ENCODE measurements at places on chromosomes 13 and 19.

DNA sequence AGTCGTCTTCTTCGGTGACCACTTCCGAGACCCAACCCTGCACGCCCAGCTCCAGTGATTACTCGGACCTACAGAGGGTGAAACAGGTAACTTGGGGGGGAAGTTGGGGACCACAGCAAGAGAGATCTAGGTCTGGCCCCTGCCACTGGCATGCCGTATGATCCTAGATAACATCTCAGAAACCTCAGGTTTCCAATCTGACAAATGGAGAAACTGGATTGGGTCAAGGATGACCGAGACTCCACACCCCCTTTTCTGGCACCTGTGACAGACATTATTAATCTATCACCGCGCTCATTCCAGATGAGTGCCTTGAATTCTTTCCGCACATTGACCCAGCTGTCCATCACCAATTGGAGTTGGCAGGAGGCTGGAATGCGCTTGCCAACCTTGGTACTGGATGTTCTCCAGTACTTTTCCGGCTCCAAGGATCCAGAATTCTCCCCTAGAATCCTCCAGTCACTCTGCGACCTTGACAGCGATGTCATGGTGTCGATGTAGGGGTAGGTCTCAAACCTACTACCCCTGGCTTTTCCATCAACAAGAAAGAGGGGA is 17.4 kb downstream of the VASP start:
- DNase-seq, result no peak

DNA sequence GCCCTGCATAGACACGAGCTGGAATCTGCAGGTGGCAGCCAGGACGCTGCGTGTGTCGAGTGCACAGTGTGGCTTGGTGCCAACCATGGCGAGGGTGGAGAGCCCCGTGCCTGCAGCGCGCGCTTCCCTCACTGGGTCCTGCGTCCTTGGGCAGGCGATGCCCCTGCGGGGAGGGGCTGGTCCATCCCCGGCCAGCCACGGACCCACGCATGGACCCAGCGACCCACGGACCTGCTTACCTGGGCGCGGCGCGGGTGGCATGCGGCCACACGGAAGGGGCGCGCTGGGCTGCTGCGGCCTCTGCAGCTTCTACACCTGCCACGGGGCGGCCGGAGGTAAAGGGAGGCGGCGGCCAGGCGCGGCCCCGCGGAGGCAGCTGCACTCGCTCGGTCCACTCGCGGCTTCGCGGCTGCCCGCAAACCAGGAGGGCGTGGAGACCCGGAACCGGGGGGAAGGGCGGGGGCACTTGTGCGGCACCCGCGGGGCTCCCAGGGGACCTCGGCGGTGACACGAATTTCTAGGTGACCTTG is 569 bp upstream of the MCF2L start:
- DNase-seq, result no peak

DNA sequence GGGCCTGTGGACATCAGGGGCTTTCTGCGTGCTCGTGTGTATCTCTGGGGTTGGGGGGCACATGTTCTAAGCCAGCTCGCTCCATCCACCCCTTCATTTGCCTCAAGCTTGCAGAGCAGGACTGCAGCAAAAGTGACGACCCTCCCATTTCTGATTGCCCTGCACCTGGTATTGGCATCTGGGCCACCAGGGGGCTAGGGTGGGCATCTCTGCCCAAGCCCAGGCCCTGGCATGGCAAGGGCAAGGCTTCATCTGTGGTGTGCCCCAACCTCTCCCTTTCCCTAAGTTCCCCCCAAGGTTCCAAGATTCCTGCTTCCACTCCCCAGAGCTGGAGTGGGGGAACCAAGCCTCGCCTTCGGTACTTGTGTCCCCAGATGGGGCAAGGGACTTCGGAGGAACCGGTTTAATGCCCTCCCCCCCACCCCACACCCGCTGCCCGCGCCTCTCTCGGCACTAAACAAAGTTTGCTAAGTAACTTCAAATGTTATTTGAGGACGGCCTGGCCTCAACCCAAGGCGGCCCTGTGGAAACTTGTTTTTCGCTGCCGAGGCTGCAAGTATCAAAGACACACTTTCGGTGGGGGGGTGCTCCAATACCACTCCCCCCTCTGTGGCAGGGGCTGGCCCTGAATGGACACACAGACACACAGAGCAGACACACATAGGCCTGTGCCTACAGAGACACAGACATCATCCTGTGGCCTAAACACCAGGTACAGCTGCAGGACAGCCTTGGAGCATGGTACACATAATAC is 12.2 kb downstream of the NFIX start:
- DNase-seq, result no peak

DNA sequence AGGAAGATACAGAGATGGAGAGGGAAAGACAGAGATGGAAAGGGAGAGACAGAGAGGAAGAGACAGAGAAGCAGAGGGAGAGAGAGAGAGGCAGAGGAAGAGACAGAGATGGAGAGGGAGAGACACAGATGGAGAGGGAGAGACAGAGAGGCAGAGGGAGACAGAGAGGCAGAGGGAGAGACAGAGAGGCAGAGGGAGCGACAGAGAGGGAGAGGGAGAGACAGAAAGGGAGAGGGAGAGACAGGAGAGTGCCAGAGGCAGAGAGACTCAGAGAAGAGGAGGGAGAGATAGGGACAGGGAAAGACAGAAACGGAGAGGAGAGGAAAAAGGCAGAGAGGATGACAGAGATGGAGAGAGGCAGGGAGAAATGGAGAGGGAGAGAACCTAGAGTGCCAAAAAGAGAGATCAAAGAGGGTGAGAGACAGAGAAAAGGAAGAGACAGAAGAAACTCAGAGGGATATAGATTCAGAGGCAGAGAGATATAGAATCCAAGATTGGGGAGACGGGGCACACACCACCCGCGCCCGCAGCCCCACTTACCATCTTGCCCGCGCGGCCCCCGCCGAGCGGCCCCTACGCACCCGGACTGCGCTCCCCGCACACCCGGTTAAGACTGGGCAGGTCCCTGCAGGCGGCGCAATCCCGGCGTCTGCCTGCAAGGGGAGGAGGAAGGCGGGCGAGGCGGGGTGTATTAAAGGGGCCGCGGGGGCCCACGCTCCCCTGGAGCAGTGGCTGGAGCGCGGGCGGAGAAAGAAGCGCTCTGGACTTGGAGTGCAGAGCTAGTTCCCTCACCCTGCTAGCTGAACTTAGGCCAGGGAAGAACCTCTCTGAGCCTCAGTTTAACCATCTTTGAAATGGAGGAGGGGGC is 10.7 kb downstream of the TM6SF2 start:
- DNase-seq, result no peak

- DNase-seq, result no peak
Observed at GRCh38 chr19:7699003-7699402, 2.9 kb downstream of the FCER2 start.

DNA sequence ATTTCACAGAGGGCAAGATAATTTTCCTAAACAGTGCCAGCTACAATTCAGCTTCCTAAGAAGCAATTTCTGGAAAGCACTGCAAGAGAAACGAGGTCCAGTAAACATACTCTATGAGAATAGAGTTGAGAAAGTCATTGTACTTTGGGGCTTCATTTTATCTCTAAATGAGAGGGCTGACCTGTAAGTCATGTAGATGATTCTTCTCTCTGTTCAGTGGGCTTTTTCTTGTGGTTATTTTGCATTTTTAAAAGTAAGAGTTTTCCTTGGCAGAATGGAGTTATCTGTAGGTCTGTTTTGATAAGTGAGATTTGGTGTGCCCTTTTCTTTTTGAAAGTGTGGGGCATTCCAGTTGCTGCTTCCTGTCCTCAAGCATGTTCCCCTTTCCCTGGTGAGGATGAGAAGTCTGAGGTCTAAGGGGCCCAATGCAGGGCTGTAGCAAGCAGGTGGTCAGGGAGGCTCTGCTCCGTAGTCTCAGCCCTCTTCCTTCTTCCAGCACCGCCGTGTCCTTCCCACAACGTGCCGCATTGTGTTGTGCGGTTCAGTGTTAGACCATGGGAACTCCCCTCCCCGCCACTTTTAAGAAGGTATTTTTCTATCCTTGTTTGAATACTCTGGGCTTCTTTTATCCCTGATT is 86.3 kb downstream of the ARHGEF7 start:
- no peak for DNase-seq

GRCh38 chr13:58893396-58893795 is 1261.9 kb downstream of the PCDH17 start:
- no peak for DNase-seq

GRCh38 chr19:13091400-13092157 is 11.1 kb downstream of the LYL1 start:
- DNase-seq, result no peak

- DNase-seq, result no peak
Observed at GRCh38 chr13:43058318-43058674, 34.9 kb downstream of the DNAJC15 start.

- no peak for DNase-seq
Observed at GRCh38 chr19:16894080-16894479, 5.3 kb downstream of the F2RL3 start.

DNA sequence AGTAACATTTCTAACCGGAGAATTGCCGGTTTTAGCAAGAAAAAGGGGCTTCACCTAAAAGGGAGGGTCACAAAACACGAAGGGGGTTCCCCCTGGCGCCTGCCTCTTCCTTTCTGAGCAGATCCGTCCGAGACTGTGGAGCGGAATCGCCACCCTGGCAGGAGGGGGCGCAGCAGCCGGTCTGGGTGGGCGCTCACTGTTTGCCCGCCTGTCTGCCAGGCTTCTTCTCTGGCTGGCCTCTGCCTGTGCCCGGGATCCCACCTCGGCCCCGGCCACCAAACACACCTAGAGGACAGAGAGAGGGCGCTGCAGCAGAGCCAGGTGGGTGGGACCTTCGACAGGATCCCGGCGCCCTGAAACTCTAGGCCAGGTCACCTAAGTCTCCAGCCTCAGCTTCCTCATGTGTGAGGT is 15.6 kb downstream of the LSM4 start:
- DNase-seq, result no peak
